ENCODE measurements at places on chromosomes 16 and 17. TPM values are rescaled to one million over a fixed set of nuclear protein-coding genes. Genes with fewer than 3 reads are reported as not detected.

ZG16B gene
- total RNA-seq = 55.9 TPM

KCNJ18 gene
- total RNA-seq = not detected

GJC1 gene
- total RNA-seq = 17.3 TPM

ABCC12 gene
- 0.69 TPM for total RNA-seq

RPH3AL gene
- 26.7 TPM for total RNA-seq

MON1B gene
- total RNA-seq = 86.3 TPM

GRCh38 chr16:86501989-86502855, 8.1 kb upstream of the FOXF1 start:
- DNase-seq = no peak

GRCh38 chr17:28385406-28385805, 13.9 kb downstream of the SARM1 start:
- no peak for DNase-seq

DNA sequence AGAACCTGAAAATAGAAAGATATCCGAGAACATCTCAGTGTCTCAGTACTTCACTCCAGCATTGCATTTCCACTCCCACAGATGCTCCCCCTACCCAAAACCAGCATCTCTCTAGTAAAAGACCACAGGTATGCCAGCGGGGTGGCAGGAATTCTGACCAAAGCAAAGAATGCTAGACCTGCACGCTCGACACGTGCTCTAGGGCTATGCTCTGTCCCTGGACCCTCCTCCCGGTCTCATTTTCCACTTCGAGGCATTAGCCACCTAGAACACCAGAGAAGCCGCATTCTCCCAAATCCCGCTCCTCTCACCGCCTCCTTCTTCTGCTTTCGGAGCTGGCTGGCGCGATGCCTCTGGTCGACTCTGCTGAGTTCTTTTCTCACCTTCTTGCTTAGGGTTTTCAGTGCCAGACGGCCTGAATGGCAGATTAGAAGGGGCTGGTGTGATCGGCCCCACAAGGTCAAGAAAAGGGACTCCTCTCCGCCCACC, 487 bp downstream of the TSR1 start:
- DNase-seq = no peak

GRCh38 chr16:48446534-48446920, 61.3 kb upstream of the SIAH1 start:
- no peak for DNase-seq

DNA sequence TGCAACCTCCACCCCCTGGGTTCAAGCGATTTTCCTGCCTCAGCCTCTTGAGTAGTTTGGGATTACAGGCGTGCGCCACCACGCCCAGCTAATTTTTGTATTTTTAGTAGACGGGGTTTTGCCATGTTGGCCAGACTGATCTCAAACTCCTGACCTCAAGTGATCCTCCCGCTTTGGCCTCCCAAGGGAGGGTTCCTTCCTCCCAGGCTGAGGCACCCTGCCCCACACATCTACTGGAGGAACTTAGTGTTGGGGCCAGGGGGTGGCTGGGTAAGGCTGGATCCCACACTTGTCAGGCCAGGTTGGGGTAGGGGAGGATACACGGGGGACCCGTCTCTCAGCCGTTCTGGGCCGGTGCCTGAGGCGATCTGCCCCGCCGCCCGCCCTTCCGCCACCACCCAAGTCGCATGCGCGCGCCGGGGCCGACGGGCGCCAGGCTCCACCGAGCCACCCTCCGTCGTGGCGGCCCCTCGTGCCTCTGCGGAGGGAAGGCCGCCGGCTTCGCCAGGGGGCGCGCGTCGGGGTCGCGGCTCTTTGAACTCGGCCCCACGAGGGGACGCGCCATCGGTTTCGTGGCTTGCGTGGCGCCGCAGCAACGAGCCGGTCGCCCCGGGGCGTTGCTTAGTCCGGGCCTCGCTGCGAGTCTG, 15.9 kb downstream of the GRB7 start:
- no peak for DNase-seq

DNA sequence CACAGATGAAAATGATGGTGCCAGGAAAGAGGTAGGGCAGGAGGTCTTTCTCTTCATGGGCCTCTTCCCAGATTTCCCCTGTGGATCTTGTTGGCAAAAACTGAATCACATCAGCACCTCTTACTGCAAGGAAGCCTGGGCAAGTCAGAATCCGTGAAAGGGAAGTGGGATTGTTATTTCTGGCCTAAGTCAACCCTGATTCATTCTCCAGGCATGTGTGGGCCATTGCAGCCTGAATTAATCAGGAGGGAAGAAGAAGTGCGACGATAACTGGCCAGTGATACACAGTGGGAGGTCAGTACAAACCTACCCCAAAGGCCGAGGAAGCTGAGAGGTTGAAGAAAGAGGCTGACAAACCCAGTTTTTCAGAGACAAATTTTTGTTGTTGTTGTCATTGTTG, 17.9 kb upstream of the NSMCE1 start:
- DNase-seq = no peak

DNA sequence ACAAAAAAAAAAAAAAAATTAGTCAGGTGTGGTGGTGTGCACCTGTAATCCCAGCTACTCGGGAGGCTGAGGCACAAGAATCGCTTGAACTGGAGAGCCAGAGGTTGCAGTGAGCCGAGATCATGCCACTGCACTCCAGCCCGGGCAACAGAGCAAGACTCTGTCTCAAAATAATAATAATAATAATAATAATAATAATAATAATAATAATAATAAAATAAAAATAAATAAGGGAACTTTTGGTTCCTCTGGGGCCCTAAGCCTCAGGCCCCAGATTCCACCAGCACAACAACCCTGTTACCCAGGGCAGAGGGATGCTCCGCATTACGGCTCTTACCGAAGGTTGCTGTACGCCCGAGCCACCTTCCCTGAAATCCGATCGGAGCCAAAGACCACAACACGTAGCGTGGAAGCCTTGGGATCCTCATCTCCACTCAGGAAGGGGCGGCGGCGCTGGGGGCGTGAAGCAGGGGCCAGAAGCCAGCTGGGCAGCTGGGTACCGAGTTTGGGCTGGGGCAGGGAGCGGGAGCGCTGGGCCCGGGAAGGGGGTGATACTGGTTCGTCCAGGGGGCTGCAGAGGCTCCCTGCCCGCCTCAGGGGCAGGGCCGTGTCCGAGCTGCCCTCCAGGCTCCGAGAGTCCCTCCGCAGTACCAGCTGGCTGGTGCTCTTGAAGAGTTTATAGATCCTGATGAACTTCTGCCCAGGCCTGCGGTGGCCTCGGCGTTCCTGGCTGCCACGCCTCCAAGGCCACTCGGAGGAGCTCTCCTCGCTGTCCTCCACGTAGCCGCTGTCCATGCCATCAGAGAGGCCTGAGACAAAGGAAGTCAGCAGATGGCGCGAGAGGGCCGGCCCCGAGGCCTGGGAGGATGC, 20.6 kb upstream of the PIK3R6 start:
- peak; percentile 40 for DNase-seq

GRCh38 chr16:8697965-8698364, 23.5 kb downstream of the ABAT start:
- no peak for DNase-seq

- no peak for DNase-seq
These were observed 4.0 kb downstream of the BAIAP3 start for GRCh38 chr16:1337486-1337885.

All from mucosa of gallbladder (tissue), 1 donor.